Cardiac septum (tissue), 1 donor: ENCODE measurements at places on chromosomes 3 and 15.

DNA sequence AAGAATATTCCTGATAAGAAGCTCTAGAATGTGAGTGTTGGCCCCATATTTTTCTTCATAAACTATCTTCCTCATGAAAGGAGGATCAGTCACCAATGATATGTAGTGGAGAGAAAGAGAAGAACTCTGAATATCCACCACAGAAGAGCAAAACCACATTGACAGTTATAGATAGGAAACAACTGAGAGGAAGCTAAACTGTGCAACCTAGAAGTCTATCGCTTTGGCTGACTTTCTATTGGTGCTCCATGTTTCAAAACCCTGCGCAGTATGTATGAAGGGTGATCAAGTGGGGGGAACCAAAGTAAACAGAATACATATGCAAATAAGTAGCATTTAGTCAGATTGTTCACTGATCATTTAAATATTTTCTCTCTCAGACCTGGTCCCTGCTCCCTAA, 41.0 kb upstream of the ZNF280D start:
- DNase-seq = no peak

DNA sequence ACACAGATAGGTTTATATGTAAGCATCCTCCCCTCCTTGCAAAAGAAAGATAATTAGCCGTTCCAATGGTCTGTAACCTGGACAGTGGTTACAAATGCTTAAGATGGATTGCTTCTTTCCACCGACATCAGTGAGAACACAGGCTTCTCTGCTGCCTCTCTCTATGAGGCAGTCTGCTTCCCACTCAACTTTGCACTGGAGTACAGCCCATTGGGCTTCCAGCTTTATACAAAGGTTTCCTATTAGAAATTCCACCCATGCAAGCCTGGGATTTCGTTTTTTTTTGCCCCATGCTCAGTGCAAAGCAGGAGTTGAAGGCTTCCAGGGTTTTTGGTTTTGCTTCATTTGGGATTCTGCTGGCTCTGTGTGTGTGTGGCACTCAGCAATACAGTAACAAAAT, 47.3 kb upstream of the C3orf22 start:
- DNase-seq = no peak

DNA sequence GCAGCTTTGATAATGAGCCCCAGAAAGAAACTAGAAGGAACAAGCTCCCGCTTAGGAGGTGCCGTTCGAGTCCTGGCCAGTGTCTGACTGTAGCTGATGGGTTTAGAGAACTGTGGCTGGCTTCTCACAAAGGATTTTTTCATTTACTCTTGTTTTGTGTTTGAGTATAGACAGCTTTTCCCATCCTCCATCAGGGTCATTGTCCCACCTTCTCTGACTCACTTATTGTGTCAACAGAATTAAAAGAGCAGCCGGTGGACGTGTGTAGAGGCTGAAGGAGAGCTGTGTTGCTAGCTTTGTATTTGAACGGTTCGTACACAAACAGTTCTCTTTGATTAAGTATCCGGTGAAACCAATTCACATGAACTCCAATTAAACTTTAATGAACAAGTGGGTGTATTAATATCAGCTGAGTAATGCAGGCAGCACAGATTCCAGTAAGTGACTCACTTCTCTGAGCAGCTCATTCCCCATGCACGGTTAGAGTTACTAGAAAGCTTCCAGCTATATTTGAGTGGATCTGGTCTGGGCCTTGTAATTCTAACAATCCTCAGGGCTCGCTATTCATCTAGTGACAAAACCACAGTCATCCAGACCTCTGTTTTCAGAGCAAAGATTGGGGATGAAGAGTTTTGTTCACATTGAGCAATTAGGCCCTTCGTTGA, 141.0 kb downstream of the LPP start:
- DNase-seq = no peak

- no peak for DNase-seq
These were observed 183.2 kb downstream of the FNDC3B start for GRCh38 chr3:172222478-172223071.

DNA sequence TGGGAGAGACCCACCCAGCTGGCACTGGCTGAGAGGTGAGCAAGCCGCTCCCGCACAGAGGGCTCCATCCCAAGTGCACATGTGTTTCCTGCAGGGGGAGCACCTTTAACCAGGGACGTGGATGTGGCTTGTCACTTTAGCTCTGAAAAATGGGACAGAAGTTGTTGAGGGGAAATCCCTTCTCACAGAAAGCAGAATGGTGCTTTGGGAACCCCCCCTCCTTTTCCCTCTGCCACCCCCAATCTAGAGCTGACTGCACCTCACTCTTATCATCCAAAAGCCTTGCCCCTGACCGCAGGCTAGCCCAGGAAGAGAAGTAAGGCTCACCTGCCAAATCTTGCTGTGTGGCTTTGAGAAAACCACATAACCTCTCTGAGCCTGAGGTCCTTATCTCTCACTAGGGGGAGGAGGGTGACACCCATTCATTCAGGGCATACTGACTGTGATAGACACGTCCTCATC, 77.9 kb downstream of the RPN1 start:
- DNase-seq = no peak

DNA sequence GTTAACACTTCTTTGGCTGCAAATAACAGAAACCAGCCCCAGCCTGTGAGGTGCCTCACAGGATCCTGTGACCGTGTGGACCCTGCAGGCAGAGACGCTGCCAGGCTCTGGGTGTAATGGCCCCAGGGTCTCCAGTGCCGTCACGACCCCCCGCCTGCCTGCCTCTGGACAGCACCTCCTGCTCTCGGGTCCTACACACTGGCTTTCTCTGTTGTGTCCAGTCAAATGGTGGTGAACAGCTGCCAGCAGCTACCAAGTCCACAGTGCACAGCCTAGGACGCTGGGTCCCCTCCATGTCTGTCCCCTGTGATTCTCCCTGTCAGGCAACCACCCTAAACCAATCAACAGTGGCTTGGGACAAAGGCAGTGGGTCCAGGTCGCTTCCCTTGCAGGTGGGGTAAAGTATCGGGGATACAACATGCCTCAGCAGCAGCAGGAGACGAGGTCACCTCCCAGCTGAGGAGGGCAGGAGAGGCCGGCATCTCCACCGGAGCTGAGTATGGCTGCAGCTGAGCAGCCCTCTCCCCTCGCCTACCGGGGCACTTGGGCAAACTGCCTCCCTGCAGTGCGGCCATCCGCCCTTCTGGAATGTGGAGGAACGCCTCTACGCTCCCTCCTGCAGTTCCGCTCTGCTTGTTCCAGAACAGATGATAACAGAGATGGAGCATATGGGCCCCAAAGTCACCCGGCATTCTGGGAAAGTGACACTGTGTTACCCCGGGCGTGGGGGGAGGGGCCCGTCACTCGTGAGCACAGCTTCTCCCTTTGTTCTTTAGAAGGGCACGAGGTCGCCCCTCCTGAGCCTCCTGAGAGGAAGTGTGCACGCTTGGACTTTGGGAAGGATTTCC, 21.1 kb upstream of the SKOR1 start:
- DNase-seq = no peak

DNA sequence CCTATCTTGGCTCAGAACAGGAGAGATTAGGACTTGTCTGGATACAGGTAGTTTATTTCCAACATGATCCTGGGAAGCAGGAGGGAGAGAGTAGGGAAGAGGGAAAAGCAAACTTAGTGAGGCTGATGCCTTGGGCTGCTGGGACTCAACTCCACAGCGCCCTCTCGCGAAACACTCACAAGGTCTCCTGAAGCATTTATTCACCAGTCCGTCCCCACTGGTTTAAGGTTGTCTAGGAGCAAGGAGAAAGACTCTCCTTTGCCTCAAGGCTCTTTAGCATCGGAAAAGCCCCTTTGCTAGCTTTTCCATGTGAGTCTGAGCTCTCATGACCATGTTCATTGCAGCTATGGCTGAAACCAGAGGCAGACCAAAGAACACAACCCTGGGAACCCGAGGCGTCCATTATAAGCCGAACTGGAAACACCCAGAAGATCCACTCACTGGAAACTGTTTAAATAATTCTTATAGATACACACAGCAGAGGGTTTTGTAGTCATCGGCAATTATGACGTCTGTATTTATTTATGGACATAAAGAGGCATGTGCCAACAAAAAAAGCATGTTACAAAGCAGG, 244.5 kb downstream of the CD47 start:
- no peak for DNase-seq

DNA sequence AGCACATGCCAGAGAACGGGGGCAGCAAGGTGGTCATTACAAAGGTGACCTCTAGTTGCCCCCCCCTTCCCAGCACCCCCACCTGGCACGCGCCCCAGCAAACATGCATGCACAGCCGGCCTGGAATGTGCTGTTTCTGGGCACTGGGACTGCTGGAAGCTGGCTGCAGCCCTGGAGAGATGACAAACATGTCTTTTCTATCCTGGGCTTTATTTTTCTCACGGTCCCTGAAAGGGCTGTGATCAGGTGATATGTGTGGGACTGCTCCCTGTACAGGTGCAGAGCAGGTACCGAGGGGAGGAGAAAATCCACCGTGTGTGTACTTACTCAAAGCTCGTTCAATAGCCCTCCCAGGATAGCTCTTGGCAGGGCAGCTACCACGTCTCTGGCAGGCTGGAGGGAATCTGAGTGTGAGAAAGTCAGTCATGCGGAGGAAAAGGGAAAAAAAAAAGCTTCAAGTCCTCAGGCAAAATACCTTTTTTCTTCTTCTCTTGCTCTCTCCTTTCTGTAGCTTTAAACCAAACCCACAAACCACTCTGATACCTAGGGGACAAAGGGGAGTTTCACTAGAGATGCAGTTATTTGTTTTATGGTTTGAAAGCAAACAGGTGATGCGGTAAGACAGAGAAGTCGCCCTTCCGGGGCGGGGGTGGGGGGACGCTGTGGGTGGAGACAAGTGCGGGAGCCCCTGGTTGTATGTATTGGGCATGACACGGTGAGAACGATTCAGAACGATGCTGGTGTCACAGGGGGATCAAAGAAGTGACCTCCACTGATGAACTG, 5.0 kb upstream of the HES1 start:
- no peak for DNase-seq

- DNase-seq = no peak
These were observed 78.3 kb upstream of the C15orf39 start for GRCh38 chr15:75123395-75123794.

GRCh38 chr15:98505611-98506031, 142.7 kb upstream of the IGF1R start:
- DNase-seq = no peak

GRCh38 chr3:8519156-8519555, 17.5 kb downstream of the LMCD1 start:
- DNase-seq = no peak

GRCh38 chr3:129046037-129046731, 14.4 kb upstream of the GP9 start:
- DNase-seq = no peak

DNA sequence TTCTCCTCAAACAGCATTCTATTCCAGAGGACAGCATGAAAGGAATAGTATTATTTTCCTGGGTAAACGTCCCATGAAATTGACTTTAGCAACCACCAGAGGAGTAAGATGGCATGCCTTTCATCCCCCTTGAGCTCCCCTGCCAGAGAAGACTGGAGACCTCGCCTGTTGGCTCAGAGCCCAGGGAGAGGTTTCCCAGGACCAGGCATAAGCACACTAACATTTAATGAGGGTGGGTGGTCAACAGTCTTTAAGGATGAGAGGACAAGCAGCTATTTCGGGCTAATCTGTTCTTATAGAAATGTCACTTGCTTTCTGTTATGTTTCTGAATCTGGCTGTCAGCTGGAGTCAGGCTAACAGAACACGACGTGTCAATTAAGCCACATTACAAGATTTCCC, 390.5 kb downstream of the GABRG3 start:
- no peak for DNase-seq

GRCh38 chr3:18401300-18401961, 23.7 kb downstream of the SATB1 start:
- no peak for DNase-seq

DNA sequence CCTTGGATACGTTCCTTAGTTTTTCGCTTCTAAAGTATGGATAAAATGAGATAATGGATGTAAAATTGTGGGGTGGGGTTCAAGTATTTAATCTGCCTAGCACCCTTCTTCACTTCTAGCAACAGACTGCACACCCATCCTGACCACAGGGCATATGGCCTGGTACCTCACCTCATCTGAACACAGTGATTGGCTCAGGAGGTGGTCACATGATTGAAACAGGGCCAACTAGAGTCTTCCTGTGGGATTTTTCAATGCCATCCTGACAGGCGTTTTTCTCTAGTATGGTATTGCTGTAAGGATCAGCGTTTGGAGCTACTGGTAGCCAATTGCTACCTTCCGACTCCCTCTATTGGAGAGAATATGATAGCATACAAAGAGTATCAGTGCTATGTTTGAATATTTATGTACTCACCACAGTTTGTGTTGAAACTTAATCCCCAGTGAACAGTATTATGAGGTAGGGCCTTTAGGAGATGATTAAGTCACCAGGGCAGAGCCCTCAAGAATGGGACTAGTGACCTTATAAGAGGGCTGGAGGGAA, 172.2 kb downstream of the PPM1L start:
- no peak for DNase-seq

- no peak for DNase-seq
These were observed 368.0 kb downstream of the NAALADL2 start for GRCh38 chr3:175227126-175227525.

DNA sequence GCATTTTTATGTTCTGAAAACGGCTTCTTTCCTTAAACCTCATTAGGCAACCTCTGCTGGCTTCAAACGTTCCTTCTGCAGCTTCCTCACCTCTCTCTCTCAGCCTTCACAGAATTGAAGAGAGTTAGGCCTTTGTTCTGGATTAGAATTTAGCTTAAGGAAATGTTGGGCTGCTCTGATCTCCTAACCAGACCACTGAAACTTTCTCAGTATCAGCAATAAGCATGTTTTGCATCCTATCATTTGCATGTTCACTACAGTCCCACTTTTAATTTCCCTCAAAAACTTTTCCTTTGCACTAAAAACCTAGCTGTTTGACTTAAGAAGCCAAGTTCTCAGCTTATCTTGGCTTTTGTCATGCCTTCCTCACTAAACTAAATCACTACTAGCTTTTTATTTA, 49.5 kb downstream of the SMARCC1 start:
- DNase-seq = no peak

- no peak for DNase-seq
These were observed 52.5 kb downstream of the CEMIP start for GRCh38 chr15:80831606-80832224.

GRCh38 chr15:101439285-101439919, 50.1 kb downstream of the PCSK6 start:
- no peak for DNase-seq

DNA sequence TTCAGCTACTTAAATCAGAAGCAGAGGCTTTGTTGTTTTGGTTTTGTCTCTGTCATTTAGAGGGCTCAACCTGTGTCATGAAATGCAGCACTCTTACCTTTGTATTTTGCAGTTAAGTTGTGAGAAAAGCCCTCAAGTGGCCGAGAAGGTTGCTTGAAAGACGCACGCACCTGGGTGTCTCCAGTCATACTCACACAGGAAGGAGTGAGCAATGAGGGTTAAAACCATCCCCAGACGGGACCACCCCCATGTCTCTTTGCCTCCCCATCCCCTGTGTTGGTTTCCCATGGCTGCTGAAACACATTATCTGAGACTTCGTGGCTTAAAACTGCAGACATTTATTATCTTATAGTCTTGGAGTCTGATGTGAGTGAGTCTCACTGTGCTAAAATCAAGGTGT, 376.1 kb upstream of the CFAP20DC start:
- DNase-seq = no peak

- DNase-seq = no peak
These were observed 122.4 kb downstream of the RAP2B start for GRCh38 chr3:153284282-153284938.

GRCh38 chr3:51063053-51063452, 322.0 kb upstream of the MANF start:
- DNase-seq = no peak
